ENCODE measurements at places on chromosomes 4 and X.

DNA sequence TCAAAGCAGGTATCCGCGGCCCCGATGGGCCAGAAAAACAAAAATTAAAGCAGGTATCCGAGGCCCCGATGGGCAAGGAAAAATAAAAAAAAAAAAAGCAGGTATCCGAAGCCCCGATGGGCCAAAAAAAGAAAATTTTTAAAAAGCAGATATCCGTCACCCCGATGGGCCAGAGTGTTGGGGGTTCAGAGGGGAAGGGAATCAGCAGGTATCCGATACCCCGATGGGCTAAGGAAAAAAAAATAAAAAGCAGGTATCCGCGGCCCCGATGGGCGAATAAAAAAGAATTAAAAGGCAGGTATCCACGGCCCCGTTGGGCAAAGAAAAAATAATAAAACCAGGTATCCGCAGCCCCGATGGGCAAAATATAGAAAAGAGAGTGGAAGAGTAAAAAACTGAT lies 289.0 kb downstream of the CHIC1 start:
- no peak for DNase-seq

DNA sequence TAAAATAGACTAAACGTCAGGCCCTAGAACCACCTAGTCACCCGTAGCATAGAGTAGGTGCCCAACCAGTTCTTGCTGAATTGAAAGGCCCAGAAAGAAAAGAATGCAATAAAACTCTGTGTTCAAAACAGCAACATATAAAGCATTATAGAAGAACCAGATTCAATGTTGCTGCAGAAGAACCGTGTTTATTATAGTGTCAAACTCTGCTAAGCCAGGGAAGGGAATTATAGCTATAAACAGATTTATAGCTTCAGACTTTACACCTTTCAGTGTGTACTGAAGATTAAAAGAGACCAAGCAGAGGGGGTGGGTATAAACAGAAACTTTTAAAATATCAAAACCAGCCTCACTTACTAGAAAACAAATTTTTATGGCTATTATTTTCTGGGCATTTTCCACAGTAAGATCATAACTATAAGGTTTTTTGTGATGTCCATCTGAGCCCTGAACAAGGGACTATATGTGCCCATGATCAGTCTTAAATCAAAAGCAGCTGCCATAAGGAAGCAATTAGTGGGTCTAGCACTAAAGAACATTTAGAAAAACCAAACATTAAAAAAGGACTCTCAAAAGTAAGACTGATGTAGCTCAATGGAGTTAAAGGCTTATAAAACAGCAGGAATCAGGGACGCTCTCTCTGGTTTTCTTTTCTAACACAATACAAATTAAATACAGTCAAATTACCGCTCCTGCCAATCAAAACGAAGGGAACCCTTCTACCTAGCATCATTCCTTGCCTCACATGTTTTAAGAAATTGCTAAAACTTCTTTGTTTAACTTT lies 219.7 kb upstream of the ETNPPL start:
- DNase-seq, result no peak

- no peak for DNase-seq
Measured at GRCh38 chr4:5051278-5052203, at the start of gene STK32B. TSS of gene STK32B (plus strand) at chr4:5051480.

DNA sequence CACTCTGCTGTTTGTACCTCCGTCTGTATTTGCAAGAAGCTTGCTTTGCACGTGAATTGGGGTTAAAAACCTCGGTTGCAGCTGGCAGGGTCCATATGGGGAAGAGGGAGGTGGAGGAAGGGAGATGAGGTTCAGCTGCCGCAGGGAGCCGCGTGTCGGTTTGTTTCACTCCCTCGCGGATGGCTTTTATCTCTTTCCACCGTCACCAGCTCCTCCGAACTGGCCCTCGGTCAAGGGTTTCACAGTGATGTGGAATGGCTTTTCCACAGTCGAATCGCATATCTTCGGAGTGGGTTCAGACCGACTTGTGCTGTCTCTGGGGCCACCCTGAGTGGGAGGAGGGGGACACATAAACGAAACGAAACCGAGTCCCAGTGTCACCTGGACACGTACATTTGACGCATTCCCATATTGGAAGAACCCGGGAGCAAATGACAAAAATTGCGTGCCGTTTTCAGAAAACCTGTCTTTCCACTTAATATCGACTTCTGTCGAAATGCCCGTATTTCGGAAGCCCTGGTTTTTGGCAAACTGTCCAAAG lies 929 bp downstream of the ZBTB33 start:
- DNase-seq, result no peak

GRCh38 chr4:4689694-4690440 lies 148.0 kb upstream of the STX18 start:
- DNase-seq, result no peak

- DNase-seq, result no peak
Measured at GRCh38 chrX:107565931-107566603, 62.2 kb upstream of the PRPS1 start.

- no peak for DNase-seq
Measured at GRCh38 chr4:23674694-23675093, 215.2 kb downstream of the PPARGC1A start.

GRCh38 chr4:54067166-54067565 lies 2.8 kb upstream of the CHIC2 start:
- no peak for DNase-seq

DNA sequence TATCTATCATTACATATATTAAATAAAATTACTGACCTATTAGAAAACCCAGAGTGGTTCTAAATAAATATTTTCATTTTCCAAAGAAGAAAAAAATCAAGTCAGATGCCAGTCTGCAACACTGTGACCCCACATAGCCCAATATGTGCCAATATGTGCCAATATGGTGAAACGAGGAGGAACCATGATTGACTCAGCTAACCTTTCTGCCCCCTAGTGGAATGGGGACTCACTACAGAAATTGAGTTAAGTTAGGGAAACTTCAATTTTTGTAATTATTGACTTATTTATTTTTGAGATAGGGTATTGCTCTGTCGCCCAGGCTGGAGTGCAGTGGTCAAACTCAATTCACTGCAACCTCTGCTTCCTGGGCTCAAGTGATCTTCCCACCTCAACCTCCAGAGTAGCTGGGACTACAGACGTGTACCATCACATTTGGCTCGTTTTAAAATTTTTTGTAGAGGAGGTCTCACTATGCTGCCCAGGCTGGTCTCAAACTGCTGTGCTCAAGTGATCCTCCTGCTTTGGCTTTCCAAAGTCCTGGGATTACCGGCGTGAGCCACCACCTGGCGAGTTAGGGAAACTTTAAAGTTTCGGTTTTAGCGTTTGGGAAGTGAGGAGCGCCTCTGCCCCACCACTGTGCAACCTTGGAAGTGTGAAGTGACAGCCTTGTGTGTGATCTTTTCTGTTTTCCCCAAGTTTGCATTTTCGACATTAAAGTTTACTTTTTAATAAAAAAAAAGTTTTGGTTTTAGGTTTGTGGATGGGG lies 116.8 kb upstream of the SHISA3 start:
- DNase-seq, result no peak

- no peak for DNase-seq
Measured at GRCh38 chr4:99552872-99553271, 11.0 kb downstream of the TRMT10A start.

DNA sequence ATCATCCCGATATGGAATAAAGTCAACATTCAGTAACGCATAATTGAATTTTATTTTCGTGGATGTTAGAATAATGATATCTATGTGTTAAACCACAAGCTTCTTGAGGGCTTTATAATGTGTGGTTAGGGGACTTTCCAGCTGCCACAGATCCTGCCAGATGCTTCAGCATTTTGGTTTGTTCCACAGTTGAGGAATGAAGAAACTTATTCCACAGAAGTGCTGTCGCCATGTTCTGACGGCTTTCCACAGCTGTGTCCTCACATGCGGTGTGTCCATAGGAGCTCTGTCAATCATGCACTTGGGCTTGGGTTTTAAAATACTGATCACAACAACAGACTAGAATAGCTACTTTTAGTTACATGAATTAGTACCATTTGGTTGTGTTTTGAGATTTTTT lies 411.9 kb downstream of the TRIML1 start:
- DNase-seq, result no peak

DNA sequence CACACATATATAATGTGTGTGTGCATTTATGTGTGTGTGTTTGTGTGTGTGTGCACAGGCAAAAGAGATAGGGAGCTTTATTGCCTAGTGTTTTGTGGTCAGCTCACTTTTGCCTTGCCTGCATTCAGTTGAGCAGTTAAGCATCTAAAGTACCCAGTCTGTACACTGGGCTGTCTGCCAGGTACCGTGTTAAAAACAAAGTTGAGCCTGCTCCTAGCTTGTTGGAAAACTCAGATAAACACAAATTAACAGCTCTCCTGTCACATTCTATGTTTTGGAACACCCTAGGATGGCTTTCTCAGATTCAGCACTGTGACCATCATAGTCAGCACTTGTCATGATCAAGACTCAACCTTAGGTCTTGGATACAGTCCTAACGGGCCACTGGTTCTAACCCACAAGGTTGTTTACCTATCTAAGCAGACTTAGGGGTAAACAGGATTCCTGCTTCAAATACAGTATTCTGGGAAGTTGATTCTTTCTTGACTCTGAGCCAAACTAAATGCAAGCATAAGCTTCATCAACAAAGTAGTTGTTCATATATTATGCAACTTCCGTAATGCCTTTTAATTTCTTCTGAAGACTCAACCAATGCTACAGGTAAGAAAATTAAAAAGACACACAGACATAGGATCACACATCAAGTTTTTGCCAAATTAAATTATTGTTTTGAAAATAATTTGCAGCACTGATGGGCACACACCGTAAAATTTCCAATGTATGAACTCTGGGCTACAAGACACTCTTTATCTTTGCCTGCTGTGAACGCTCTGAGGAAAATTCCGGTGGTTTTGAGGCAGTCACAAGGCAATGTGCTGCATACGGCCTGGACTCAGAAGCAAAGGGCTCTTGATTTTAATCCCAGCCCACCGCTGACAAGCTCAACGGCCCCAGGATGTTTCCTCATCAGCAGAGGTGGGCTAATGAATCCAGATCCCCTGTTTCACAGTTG lies 11.3 kb upstream of the CD99 start:
- no peak for DNase-seq

GRCh38 chr4:99202536-99202935 lies 16.5 kb downstream of the ADH6 start:
- no peak for DNase-seq

DNA sequence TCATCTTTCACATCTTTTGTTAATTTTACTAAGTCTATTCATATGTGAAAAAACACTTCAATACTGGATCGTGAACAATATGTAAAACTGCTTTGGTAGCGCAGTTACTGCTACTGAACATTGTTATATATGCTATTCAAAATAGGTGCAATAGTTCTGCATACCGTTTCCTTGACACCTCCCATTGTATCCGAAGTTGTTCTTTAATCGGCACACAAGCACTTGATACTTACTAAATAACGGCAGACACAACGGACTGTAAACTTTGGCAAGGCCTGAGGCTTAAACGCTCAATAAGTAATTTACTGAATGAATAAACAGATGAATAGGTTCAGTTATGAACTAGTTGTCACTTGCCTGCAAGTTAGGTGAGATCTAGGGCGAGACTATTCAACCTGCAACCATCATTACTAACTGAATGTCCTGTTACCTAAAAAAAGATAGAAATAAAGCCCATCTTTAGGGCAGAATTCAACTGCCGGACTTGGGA lies 620 bp downstream of the ANAPC10 start:
- no peak for DNase-seq

DNA sequence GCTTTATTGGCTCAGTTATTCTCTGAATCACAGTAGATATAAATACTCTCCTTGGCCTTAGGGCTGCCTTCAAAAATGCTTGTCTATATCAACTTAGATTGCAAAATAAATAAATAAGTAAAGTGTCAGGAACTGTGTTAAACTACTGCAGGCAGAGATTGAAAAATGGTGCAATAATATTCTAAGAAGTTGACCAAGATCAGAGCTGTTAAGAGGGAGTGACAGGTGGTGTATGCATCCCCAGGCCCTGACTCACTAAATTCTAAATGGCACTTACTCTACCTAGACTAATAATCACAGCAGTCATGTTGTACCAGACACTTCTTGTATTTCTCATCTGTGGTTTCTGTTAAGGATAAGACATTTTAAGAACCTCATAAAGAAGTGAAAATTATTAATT lies 235.1 kb upstream of the SPOCK3 start:
- no peak for DNase-seq

DNA sequence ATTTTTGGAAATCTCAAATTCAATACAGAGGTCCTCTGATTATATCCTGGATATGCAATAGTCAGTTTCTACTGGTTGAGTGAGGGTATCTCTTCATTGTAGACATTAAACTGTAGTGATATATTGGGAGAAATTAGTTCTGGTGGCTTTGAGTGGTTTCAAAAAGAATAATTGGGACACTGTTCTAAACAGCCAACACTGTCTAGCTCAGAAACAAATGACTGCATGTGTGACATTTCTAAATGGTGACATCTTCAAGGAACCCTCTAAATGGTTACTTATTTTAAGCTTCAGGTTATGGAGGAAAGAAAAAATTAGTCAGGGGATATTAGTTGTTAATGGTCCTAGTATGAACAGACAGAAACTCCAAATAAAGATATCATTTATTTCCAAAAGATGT lies 186.2 kb downstream of the LARP7 start:
- no peak for DNase-seq

DNA sequence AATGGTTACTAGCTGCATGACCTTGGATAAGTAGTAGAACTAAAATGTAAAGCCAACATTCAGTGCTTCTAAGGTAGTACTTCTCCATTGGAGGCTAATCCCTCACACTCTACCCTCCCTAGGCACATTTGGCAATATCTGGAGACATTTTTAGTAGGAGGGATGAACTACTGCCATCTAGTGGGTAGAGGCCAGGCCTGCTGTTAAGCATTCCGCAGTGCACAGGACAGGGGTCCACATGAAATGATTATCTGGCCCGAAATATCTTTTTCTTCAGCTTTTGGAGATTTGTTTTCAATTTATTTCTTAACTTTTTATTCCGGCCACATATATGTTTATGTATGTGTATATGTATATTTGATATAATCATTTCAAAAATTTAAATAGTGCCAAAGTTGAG lies 36.0 kb upstream of the SPANXC start:
- DNase-seq, result no peak

DNA sequence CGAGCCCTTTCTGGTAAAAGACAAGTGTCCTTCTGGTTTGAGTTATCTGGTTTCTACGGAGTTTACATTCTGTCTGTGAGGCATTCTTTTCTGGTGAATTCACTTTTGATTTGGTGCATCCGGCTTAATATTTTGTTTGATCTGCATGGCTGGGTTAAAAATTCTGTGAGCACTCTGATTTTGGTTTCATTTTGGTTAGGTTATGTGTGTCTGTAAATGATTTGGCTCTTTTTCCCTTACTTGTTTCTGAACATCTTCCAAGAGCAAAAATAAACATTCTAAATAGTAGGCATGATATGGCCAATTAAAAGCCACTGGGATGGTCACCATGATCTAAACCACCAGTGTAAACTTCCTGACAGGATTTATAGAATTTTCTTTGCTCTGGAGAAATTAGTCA lies 85.7 kb upstream of the PTPN13 start:
- DNase-seq, result no peak

- DNase-seq, result no peak
Measured at GRCh38 chrX:114959729-114960128, 57.7 kb downstream of the IL13RA2 start.

- no peak for DNase-seq
Measured at GRCh38 chr4:90099812-90100211, 27.4 kb upstream of the CCSER1 start.

GRCh38 chr4:142085513-142086292 lies 449.3 kb downstream of the IL15 start:
- no peak for DNase-seq

Measured in stimulated activated CD8-positive, alpha-beta memory T cell treated with anti-CD3 and anti-CD28 coated beads, Interleukin-7, amount 100 ng/mL, for 48 hours (primary cell).